RCC 7860 (cell line): ENCODE measurements at places on chromosomes 7 and 10.

DNA sequence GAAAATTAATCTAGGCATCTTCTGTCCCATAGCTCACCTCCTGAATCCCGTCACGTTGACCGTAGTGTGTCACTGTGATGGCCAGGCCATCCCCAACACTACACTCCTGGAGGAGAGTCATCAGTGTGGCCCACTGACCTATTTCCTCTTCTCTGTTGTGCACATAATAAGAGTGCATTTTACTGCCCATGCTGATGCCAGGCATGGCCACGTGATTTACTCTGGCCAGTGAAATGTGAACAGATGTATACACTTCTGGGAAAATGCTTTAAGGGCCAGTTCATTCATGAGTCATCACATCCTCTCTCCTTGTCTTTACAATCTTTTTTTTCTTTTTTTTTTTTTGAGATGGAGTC is 101.9 kb upstream of the PIP4K2A start:
- peak; percentile 97 for DNase-seq

- DNase-seq = peak; percentile 100
Measured at GRCh38 chr7:130009848-130010688, 41.1 kb downstream of the ZC3HC1 start.

- no peak for DNase-seq
Measured at GRCh38 chr7:2826771-2827170, 17.3 kb downstream of the GNA12 start.

GRCh38 chr10:6128591-6129251 is 39.9 kb downstream of the RBM17 start:
- DNase-seq = no peak

DNA sequence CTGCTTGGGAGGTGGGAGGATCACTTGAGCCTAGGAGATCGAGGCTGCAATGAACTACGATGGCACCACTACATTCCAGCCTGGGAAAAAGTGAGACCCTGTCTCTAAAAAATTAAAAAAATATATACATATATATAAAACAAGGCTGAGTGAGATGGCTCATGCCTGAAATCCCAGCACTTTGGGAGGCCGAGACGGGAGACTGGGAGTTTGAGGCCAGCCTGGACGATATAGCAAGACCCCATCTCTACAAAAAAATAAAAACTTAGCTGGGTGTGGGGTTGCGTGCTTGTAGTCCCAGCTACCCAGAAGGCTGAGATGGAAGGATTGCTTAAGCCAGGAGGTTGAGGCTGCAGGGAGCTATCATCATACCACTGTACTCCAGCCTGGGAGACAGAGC is 87.6 kb downstream of the CARD11 start:
- DNase-seq = no peak

DNA sequence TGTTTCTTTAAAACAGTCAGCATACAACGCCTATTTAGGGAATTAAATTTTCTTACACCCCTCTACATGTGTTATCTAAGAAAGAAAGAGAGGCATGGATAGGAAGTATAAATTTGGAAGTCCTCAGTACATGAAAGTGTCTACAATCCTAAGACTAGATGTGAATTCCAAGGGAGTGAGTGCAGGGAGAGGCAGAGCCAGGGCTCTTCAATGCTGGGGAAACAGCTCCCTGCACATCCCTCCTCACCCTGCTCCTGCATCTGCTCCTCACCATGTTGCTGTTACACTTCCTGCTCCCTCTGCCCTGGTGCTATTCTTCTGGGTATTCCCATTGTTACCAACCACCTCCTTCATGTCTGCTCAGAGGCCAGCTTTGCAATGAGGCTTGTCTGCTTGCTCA is 229.1 kb upstream of the AKR1E2 start:
- no peak for DNase-seq

DNA sequence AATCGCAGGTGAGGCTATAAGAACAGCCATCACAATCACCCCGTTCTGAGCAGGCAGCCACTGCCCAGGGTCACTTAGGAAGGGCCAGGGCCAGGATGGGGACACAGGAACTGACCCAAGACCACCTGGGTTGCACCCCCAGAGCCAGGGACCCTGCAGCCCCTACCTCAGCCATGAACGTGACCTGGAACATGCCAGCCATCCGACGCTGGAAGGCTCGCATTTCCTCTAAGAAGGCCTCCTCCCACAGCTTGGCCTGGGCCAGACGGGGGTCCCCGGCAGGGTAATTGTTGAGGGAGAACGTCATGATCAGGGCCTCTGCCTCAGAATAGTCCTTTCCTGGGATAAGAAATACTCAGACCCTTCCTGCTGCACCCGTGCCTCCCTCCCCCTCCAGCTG is 5.0 kb downstream of the NPC1L1 start:
- no peak for DNase-seq

DNA sequence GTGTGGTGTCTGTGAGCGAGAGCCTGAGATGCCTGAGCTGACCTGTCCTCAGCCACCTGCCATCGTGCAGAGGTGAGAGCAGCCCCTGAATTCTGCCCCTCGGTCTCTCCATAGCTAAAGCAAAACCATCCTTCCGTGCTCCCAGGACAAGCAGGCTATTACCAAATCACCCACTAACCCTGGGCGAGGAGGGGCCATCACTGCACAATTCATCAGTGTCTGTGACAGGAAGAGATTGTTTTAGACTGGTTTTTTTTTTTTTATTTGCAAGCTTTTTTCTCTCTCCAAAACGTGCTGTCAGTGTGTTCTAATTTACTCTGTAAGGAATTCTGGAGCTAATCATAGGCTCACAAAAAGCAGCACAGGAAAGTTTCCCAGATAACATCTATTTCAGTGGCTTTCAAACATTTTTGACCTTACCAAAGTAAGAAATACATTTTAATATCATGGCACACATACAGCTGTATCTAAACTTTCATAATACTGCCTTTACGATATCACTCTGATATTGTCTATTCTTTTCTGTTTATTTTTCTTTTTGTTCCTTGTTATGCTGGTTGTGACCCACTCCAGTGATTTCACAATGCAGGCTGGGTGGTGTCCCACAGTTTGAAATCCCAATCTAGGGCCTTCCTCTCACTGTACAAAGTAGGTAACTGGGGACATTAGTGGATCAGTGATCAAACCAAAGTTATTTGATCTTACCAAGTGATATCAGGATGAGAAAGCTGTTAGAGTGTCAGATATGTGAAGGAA is 62.8 kb downstream of the EGFR start:
- DNase-seq = no peak

GRCh38 chr10:47340608-47341170 is 7.5 kb upstream of the RBP3 start:
- DNase-seq = peak; percentile 19

GRCh38 chr7:99125505-99125865 is 18.4 kb downstream of the SMURF1 start:
- DNase-seq = no peak

- no peak for DNase-seq
Measured at GRCh38 chr7:17044861-17045260, 163.1 kb upstream of the AGR3 start.

- no peak for DNase-seq
Measured at GRCh38 chr7:86773309-86773708, 129.6 kb downstream of the GRM3 start.

- DNase-seq = no peak
Measured at GRCh38 chr10:1364151-1364910, 308.1 kb downstream of the WDR37 start.
